NCI-H1105 (cell line): ENCODE measurements at places on chromosomes 16 and 17.

DNA sequence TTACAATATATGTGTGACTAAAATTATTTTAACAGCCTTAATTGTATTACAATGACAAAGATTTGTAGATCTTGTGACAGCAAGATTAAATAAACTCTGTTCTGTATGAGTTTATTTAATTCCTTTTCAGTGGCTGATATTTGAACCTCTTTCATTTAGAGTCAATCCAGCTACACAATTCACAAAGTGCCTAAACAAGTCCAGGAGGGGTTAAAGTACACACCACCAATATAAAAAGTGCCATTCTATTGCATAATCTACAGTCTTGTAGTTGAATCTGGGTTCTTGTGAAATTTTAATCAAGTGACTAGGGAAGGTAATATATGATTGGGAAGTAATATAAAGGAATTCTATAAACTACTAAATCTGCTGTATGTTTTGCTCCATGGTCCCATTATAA is 3.9 kb upstream of the NFAT5 start:
- no peak for DNase-seq

GRCh38 chr16:31099860-31100638 is 5.5 kb upstream of the VKORC1 start:
- DNase-seq, result no peak

GRCh38 chr16:69754143-69754468 is 620 bp downstream of the NOB1 start:
- DNase-seq, result no peak

DNA sequence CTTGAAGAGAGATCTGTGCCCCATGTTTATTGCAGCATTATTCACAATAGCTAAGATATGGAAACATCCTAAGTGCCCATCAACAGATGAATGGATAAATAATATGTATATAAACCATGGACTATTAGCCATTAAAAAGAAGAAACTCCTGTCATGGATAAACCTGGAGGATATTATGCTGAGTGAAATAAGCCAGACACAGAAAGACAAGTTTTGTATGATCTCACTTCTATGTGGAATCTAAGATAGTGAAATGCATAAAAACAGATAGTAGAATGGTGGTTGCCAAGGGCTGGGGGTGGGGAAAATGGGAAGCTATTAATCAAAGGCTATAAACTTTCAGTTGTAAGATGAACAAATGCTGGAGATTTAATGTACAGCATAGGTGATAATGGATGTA is 19.9 kb upstream of the HEATR6 start:
- DNase-seq, result no peak

GRCh38 chr17:76554131-76554530 is 14.3 kb downstream of the PRCD start:
- no peak for DNase-seq

GRCh38 chr16:67552476-67552875 is 9.8 kb upstream of the CTCF start:
- DNase-seq, result no peak

GRCh38 chr16:86156155-86156554 is 257.2 kb downstream of the IRF8 start:
- DNase-seq, result no peak

DNA sequence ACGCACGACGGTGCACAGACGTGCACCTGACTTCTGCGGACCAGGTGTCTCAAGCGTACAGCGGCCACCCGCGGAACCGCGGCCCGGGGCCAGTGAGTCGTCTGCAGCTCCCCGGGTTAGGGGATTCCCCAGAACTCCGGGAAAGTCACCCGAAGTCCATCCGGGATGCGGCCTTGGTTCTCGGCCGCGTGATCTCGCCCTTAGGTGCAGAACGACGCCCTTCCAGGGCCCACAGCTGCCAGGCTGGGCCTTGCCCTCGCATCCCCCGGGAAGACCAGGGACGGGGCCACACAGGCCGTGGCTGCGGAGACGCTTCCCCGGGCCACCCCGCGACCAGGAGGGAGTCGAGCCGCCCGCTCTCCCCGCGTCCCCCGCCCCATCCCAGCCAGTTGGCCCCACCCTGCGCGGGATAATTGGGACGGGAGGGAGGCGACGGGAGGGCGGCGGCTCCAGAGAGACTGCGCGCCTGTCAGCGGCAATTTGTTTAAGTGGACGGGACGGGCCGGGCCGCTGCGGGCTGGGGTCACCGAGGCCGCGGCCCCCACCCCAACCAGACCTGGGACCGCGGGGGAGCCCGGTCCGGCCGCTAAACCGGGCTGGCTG is 3.6 kb upstream of the TBX2 start:
- no peak for DNase-seq

DNA sequence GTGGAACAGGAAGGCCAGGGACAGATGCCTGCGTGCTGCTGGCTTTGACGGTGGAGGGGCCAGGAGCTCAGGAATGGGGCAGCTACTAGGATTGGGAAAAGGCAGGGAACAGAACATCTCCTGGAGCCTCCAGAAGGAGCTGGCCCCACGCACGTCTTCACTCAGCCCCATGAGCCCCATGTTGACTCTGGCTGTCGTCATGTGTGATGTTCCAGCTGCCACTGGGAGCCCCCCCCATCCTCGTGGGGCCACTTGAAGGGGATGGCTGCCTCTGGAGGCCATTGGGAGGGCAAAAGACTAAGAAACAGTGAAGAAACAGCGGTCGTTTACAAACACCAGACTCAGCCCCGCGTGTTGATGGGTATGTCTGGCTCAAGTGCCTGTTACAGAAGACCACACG is 18.5 kb upstream of the APRT start:
- DNase-seq, result no peak

DNA sequence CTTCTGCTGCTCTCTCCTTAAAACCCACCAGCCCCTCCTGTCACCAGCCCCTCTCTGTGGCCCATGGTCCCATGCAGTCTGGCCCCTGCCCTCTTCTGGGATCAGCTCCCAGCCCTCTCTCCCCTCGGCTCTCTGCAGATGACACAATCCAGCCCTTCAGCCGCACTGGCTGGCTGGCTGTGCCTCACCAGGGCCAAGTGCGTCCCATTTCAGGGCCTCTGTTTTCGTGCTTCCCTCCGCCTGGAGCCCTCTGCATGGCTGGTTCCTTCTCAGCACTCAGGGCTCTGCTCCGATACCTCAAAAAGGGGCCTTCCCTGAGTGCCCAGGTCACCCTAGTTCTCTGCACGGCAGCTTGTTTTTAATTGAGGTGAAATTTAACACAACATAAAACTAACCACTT is 124.3 kb downstream of the SOCS1 start:
- no peak for DNase-seq

DNA sequence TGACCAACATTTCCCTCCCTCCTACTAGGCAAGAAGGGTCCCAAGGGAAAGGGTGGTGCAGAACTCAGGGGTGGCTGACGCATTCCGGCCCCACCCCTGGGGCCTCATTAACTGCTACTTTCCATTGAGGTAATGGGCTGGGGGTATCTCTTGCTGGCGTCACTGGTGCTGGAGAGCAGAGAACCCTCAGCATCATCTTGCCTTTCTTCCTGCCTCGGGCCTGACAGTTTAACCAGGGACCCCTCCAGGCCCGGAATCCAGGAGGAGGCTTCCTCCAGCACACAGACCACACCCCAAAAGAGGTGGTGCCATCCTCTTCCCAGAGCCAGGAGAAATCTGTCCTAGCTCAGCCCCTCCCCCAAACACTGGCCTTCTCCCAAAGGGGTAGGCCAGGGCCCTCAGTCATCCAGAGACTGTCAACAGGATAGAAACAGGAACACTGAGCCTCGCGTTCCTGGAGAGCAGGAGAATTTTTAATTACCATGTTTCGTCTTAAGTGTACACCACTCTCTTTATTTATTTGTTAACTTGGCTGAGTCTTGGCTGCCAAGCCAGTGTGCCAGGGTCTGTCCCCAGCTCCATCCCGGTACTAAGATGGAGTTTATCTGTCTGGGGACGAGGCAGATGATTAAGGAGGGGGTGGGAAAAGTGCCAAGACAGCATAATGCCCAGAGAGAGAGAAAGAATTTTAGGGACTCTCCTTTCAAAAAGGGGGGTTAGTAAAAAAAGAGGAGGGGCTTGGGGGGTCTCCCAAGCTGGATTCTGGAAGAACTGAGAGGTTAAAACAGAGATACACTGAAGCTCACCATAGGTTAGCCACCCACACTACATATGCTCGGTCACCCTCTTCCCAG is 5.1 kb downstream of the ETV4 start:
- DNase-seq, result no peak

DNA sequence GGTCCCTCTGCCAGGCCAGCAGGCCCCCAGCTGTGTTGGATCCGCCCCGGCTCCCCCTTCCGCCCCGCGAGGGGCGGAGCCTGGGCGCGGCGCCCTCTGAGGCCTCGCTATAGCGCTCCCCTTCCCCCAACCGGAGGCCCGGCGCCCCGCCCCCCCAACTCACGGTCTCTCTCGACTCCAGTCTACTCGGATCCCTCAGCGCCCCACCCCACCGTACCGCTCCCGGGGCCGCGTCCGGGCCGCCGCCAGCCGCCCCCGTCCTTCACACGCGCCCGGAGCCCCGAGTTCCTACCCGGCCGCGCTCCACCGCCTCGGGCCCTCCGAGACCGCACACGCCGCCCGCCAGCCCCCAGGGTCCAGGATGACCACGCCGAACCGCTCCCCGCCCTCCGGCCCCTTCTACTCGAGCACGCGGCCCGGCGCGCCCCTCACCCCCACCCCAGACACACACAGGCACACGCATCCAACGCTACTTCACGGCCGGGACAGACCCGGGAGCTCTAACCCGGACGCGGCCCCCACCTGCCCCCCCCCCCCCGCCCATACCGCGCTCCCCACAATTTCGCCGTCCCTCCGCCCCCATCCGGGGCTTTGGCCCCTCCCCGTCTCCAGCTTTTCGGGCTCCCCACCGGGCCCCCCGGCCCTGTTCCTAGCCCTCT is 1.4 kb downstream of the PHF23 start:
- DNase-seq, result peak; percentile 54

GRCh38 chr16:78552716-78553115 is 453.3 kb downstream of the WWOX start:
- no peak for DNase-seq

- no peak for DNase-seq
These were observed 7.0 kb upstream of the TMIGD1 start for GRCh38 chr17:30340801-30341356.

DNA sequence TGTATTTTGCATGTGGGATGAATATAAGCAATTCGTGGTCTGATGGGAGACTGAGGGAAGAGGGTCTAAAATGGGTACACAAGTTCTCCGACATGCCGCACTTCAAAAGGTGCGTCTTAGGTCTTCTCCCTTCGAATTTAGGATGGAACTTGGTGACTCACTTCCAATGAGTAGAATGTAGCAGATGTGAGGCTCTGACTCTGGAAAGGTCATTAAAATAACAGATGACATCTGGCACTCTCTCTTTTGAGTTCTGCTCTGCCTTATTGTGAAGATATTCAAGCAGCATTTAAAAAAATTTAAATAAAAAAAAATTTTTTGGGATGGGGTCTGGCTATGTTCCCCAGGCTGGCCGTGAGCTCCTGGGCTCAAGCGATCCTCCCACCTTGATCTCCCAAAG is 92.7 kb downstream of the TMEM100 start:
- DNase-seq, result no peak

DNA sequence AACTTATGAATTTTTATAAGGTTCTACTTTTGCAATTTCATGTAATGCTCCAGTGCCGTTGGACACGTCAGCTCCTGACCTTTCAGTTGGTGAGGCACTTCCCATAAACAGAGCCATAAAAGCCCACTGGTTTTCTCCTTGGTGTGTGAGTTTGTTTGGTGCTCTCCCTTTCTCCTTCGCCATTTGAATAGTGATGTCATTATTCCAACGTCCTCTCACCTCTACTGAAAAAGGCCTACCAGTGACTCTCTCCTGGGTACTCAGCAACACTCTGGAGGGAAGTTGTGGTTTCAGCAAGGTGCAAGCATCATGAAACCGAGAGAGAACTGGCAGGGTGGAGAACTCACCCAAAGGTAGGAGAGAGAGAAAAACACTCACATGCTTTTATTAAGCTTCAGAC is 29.6 kb upstream of the HNF1B start:
- DNase-seq, result no peak

GRCh38 chr16:87707097-87707496 is 58.7 kb downstream of the KLHDC4 start:
- DNase-seq, result no peak

DNA sequence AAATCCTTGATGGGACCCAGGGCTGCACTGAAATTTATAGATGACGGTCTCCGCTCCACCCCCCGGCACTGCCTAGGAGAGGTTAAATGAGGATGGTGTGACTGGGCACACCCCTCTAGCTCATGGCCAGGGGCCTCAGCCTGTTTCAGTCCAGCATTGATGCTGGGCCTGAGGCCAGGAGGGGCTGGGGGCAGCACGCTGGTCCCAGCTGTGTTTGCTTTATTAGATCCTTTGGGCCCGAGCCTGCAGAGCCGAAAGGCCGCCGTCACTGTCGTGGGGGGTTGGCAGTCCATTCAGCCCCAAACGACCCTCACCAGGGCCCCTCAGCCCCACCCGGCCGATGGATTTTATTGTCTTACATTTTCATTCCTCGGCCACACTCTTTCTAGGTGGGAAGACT is 10.8 kb upstream of the DOK4 start:
- DNase-seq, result no peak

GRCh38 chr16:2285731-2286191 is 17.8 kb upstream of the RNPS1 start:
- no peak for DNase-seq
